ENCODE measurements at places on chromosomes 16 and 17.

DNA sequence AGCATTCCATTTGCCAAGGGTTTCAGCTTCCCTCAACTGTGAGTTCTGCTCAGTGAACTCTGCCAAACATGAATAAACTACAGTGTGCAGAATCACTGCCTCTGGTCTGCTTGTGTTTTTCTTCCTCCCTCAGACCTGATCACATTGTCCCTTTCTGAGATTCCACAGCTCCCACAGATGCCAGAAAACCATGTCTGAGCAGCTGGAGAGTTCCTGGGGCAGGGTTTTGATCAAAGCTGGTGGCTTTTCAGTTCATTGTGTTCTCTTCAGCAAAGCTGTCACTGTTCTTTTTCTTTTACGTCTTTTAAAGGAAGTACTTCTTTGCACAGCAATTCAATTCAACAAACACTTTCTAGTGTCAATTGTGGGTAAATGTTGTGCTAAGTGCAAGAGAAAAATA, 555.8 kb downstream of the RBFOX1 start:
- H3K4me3 ChIP-seq: no peak overlapping the region
- DNase-seq: no peak
- no peaks in the 10 kb centered on the region for H3K4me1 ChIP-seq
- no peaks in the 10 kb centered on the region for H3K27me3 ChIP-seq

- H3K27ac ChIP-seq: no peak overlapping the region
- H3K27me3 ChIP-seq: no peaks in the 10 kb centered on the region
- DNase-seq: no peak
- peaks cover 4% of the 10 kb centered on the region for H3K4me1 ChIP-seq
- H3K36me3 ChIP-seq: no peaks in the 10 kb centered on the region
- no peak overlapping the region for H3K4me3 ChIP-seq
Measured at GRCh38 chr17:74215342-74215727, 2.0 kb downstream of the TTYH2 start.

DNA sequence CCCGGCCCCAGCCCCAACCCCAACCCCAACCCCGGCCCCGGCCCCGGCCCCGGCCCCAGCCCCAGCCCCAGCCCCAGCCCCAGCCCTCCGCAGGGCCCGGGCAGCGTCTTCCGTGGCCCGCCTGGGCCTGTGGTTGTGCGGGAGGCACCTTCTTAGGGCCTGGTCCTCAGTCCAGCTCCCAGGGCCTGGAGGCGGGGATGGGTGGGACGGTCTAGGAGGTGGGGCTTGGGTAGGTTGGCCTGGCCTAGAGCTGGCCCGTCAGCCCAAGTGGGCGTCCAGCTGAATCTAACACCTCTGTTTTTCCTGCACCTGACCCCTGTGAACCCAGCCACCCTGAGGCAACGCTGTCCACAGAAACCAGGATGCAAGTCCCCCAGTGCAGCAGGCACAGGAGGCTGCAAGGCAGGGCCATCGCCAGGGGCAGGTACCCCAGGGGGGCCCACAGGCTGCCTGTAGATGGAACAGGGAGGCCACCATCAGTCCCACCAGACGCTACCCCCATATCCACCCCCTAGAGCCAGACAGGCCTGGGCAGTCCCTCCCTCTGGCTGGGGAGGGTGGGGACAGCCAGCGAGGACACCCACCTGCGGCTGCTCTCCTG, 8.8 kb downstream of the MSLN start:
- H3K4me3 ChIP-seq: no peak overlapping the region
- H3K36me3 ChIP-seq: no peaks in the 10 kb centered on the region
- no peaks in the 10 kb centered on the region for H3K27me3 ChIP-seq
- no peaks in the 10 kb centered on the region for H3K4me1 ChIP-seq
- no peak overlapping the region for H3K27ac ChIP-seq
- no peak for DNase-seq

DNA sequence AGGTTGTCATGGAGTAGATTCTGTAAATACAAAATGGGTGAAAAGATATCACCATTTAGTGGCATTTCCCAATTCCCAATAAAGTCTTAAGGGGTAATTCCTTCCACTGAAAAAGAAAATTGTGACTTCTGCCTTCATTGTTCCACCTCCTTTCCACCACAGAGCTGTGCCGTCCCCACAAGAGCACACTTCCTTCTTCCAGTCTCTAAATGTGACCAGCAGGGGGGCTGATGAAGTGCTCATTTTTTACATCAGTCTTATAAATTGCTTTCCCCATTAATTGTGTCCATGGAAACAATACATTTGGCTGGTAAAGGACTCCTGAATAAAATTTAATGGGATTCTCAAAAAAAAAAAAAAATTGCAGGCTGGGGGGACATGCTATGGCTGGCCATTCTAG, 260.8 kb upstream of the PSMD7 start:
- no peak overlapping the region for H3K4me3 ChIP-seq
- no peak overlapping the region for H3K27ac ChIP-seq
- DNase-seq: no peak
- H3K36me3 ChIP-seq: no peaks in the 10 kb centered on the region
- H3K4me1 ChIP-seq: no peaks in the 10 kb centered on the region

DNA sequence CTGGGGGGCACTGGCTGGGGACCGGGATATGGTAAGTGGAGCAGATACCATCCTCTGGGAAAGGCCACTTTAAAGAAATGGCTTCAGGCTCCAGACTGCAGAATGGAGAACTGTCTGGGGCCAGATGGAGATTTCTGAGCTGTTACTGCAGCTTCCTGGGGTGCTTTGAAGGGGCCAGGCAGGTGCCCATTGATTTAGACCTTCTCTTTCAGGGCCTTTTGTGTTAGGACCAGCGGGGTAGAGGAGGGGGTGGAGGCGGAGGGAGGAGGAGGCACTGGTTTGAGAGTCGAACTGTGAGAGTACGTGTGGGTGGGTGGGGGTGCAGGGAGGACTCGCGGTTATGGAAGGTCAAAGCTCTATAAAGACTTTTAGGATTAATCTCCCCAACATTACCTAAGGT, 11.4 kb downstream of the NECAB2 start:
- H3K4me3 ChIP-seq: no peak overlapping the region
- no peak overlapping the region for H3K27ac ChIP-seq
- H3K27me3 ChIP-seq: no peaks in the 10 kb centered on the region
- no peak for DNase-seq
- H3K36me3 ChIP-seq: no peaks in the 10 kb centered on the region
- no peaks in the 10 kb centered on the region for H3K4me1 ChIP-seq

GRCh38 chr17:80198144-80198661, 21.9 kb downstream of the SGSH start:
- H3K4me3 ChIP-seq: no peak overlapping the region
- H3K27ac ChIP-seq: no peak overlapping the region
- H3K27me3 ChIP-seq: no peaks in the 10 kb centered on the region

GRCh38 chr17:17088086-17088485, 45.8 kb downstream of the MPRIP start:
- peaks cover 19% of the 10 kb centered on the region for H3K36me3 ChIP-seq
- H3K27ac ChIP-seq: no peak overlapping the region
- DNase-seq: no peak
- no peaks in the 10 kb centered on the region for H3K27me3 ChIP-seq

- H3K27ac ChIP-seq: no peak overlapping the region
- H3K27me3 ChIP-seq: no peaks in the 10 kb centered on the region
- no peaks in the 10 kb centered on the region for H3K4me1 ChIP-seq
- H3K36me3 ChIP-seq: no peaks in the 10 kb centered on the region
Measured at GRCh38 chr16:52786091-52786490, 239.1 kb upstream of the TOX3 start.

GRCh38 chr17:75024686-75025397, 12.4 kb downstream of the MRPL58 start:
- no peak for DNase-seq
- no peak overlapping the region for H3K4me3 ChIP-seq
- H3K36me3 ChIP-seq: peaks cover 30% of the 10 kb centered on the region

GRCh38 chr16:1786242-1787055, 3.7 kb downstream of the NUBP2 start:
- H3K27me3 ChIP-seq: no peaks in the 10 kb centered on the region
- H3K4me3 ChIP-seq: no peak overlapping the region
- H3K4me1 ChIP-seq: peaks cover 7% of the 10 kb centered on the region
- peaks cover 36% of the 10 kb centered on the region for H3K36me3 ChIP-seq
- no peak overlapping the region for H3K27ac ChIP-seq

DNA sequence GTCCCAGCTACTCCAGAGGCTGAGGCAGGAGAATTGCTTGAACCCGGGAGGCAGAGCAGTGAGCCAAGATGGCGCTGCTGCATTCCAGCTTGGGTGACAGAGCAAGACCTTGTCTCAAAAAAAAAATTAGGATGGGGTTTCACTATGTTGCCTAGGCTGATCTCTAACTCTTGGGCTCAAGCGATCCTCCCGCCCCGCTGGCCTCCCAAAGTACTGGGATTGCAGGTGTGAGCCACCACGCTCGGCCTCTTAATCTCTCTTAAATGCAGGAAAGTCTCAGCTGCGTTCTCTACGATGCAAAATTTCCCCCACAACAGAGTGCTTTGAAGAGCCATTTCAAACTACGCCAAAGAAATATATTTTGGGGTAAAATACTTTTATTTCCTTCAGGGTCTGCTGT, 5.9 kb upstream of the WDR59 start:
- H3K36me3 ChIP-seq: no peaks in the 10 kb centered on the region
- H3K27ac ChIP-seq: no peak overlapping the region
- no peak for DNase-seq
- no peaks in the 10 kb centered on the region for H3K4me1 ChIP-seq

DNA sequence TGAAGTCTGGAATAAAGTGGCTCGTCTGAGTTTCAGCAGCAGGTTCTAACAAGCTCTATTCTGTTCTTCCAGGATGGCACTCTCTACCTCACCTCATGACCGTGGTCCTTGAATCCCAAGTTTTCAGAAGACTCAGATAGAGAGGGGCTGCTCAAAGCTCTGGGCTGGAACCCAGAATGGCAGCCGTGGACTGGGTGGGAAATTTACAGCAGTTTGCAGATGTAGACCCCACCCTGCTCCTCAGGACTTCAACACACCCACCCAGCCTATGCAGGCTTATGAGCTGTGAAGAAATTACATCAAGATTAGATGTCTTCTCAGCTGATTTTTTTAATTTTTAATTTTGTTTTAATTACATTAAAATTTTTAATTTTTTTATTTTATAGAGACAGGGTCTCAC, 59.4 kb downstream of the METRNL start:
- H3K4me3 ChIP-seq: no peak overlapping the region
- H3K4me1 ChIP-seq: no peaks in the 10 kb centered on the region
- no peak overlapping the region for H3K27ac ChIP-seq
- H3K27me3 ChIP-seq: no peaks in the 10 kb centered on the region
- H3K36me3 ChIP-seq: no peaks in the 10 kb centered on the region
- DNase-seq: no peak

DNA sequence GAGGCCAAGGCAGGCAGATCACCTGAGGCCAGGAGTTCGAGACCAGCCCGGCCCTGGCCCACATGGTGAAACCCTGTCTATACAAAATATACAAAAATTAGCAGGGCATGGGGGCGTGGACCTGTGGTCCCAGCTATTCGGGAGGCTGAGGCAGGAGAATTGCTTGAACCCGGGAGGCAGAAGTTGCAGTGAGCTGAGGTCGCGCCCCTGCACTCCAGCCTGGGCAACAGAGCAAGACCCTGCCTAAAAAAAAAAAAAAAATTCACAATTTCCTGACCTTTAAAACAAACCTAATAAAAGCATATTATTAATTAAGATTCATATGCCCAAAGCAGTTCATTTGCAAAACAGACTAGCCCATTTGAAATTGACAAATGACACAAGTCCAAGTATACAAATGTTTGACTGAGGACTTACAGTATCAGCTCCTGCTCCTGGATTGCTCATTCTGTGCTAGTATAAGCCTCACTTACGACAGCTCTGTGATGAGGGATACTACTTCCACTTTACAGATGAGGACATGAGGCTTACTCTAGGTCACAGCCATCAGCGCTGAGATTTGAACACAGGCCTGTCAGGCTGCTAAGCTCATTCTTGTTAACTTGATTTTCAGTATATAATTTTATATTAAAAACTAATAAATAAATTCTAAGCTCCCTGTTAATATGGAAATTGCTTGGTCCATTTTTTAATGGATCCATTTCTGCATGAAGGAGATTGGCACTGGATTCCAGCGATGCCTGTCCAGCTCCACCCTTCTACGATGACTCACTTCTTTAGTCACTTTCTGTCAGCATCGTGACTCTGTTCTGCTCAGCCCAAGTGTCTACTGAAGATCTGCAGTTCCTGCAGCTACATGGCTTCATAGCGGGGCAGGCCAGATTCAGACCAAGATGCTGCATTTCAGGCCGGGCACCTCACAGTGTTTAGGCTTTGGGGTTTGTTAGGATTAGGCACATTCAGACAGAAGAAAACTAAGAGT, 88.2 kb downstream of the WDR59 start:
- no peak overlapping the region for H3K4me3 ChIP-seq
- no peaks in the 10 kb centered on the region for H3K36me3 ChIP-seq
- no peaks in the 10 kb centered on the region for H3K27me3 ChIP-seq
- H3K4me1 ChIP-seq: no peaks in the 10 kb centered on the region
- H3K27ac ChIP-seq: no peak overlapping the region
- no peak for DNase-seq

DNA sequence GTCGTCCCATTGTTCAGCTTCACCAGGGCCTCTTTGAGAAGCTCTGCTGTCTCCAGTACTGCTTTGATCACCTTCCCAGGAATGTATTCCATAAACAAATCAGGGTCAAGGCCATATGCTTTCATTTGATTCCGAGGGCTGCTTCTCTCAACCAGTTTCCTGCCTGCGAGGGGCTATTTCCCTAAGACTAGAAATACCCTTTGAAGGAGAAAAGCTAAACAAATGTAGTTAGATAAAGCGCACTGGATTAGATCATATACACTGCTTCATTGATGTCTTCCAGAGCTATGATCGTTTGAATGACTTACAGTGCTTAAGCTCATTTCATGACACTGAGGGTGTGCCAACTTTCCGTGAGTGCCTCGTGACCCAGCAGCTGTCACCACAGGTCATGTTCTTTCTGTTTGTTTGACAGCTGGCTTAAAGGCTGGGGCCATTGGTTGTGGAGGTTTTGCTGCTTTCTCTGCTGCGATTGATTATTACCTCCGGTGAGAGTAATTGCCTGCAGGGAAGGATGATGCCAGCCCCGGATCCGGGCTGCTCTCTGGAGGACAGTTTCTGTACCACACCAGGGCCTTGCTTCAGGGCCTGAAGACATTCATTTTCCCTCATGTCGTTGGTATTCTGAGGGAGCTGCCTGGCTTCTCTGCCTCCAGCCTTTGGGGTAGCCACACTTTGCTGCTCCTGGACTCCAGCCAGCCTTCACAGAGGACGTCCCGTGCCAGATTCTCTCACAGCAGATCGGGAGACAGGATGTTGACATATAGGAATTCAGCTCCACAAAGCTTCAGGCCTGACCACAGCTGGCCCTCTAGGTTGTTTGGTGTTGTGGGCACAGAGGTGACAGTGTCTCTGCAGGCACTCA, 3.9 kb downstream of the TIMM22 start:
- DNase-seq: no peak
- no peaks in the 10 kb centered on the region for H3K36me3 ChIP-seq
- peaks cover 11% of the 10 kb centered on the region for H3K4me1 ChIP-seq
- H3K4me3 ChIP-seq: no peak overlapping the region
- H3K27ac ChIP-seq: peak overlapping the region; percentile 38
- H3K27me3 ChIP-seq: no peaks in the 10 kb centered on the region

DNA sequence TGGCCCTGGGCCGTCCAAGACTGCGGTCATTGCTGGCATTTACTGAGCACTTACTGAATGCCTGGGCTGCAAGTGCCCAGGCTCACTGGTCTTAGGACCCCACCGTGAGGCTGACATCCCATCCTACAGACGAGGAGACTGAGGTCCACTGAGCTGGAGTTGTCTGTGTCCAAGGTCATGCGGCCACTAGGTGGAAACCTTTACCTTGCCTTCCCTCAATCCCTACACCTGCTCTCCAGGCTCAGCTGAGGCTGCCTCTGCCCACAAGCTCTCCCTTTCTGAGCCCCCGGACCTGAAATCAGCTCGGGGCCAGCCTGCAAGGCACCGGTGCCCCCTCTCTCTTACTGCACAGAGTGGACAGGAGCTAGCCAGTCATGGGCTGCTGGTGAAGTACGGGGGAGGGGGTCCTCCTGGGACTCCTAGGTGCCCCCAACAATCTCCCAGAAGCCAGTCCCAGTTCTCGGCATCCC, 1.5 kb downstream of the CASKIN1 start:
- H3K4me1 ChIP-seq: no peaks in the 10 kb centered on the region
- H3K4me3 ChIP-seq: no peak overlapping the region
- H3K27ac ChIP-seq: no peak overlapping the region
- peaks cover 27% of the 10 kb centered on the region for H3K27me3 ChIP-seq

Measured in Peyer's patch (tissue), 4 donors.